ENCODE measurements at places on chromosomes 2 and 18. TPM values are rescaled to one million over a fixed set of nuclear protein-coding genes. Genes with fewer than 3 reads are reported as not detected.

DOK6 gene
- 6.7 TPM for total RNA-seq

MALL gene
- 20.9 TPM for total RNA-seq

GPR155 gene
- total RNA-seq = 2.2 TPM

KCNK3 gene
- total RNA-seq = 1.2 TPM

All from NCI-H460 (cell line).